ENCODE measurements at places on chromosomes 4 and X.

- no peak for DNase-seq
Measured at GRCh38 chr4:161208564-161208963, 955.2 kb downstream of the FSTL5 start.

DNA sequence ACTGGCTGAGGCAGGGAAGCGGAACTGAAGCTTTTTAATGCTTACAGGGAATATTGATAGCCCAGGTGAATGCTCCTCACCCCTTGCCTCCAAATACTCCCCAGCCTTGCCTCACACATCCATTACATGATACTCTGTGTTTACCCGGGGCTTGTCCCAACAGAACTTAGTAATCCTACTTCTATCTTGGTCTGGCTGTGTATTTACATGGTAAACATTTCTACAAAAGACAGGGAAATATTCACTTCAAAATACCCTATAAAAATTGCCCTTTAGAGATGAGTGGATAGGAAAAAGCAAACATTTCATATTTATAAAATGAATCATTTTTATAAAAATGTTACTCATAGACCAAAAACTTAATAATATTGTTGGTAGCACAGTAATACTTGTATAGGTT is 120.1 kb downstream of the NHS start:
- no peak for DNase-seq

- no peak for DNase-seq
Measured at GRCh38 chrX:68375803-68376202, 57.5 kb downstream of the OPHN1 start.

DNA sequence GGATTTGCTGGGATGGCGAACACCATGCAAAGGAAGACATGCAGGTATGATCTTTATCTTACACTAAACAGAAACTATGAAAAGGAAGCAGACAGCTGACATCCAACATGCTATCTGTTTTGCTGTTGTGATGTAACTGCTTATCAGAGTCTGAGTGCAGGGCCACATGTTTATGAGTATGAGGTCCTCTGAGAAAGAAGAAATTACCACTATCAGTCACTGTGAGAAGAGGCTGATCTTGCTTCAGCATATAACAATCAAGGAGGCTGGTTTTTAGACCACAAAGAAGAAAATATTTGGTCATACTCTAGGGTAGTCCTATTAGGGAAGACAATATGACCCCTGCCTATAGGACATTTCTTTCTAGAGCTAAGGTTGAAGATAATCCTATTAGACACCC is 18.5 kb downstream of the CLGN start:
- DNase-seq, result no peak

GRCh38 chrX:36214924-36215323 is 295.4 kb downstream of the CFAP47 start:
- DNase-seq, result no peak

DNA sequence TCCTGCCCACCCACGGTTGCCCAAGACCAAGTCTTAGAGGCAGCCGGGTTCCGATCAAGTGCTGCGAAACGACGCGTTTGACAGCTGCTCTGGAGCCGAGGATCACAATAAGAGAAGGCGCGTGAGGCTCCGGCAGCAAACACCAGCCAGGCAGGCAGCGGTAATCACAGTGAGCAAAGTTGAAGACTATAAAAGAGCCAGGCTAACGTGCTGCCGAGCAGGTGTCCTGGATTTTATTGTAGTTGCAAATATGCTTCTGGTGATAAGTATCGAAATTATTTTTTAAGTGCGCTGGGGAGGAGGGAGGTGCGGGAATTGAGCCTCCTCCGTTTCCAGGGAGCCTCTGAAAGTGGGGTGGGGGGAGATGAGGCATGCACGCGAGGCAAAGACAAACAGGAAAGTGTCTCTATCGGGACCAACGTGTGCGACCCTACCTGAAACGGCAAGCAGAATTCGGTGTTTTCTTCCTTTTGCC is 590 bp downstream of the GABRA2 start:
- DNase-seq, result peak; percentile 2

DNA sequence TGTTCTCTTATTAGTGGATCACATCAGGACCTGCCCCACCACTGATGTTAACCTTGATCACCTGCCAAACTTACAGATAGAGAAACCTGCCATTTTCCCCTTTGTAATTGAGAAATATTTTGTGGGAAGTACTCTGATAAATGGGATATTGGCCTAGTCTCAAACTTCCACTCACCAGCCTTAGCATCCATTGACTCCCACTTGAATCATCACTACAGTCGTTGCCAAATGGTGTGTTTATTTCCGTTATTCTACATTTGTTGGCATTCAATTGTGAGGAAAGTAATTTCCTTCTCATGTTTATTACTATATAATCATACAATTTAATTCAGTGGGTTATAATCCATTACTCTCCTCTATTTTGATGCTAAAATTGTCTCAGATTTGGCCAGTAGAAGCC is 156.4 kb upstream of the CXCL13 start:
- DNase-seq, result no peak

DNA sequence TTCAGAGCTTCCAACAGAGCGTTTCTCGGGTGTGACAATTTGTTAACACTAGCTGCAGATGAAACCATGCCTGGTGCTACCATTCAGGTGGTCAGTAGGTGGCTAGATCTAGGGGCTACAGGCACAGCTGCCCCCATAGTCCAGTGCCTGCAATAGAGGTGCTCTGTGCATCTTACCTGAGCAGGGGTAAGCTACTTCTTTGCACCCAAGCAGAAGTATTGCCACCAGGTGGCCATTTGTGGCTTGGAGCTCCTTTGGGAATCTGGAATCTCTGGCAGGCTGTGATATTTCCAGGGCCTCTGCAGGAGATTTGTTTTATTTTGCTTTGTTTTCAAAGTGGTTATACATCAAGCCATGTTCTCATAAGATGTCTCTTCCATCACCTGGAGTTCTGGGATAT is 170.7 kb upstream of the PUDP start:
- DNase-seq, result no peak

DNA sequence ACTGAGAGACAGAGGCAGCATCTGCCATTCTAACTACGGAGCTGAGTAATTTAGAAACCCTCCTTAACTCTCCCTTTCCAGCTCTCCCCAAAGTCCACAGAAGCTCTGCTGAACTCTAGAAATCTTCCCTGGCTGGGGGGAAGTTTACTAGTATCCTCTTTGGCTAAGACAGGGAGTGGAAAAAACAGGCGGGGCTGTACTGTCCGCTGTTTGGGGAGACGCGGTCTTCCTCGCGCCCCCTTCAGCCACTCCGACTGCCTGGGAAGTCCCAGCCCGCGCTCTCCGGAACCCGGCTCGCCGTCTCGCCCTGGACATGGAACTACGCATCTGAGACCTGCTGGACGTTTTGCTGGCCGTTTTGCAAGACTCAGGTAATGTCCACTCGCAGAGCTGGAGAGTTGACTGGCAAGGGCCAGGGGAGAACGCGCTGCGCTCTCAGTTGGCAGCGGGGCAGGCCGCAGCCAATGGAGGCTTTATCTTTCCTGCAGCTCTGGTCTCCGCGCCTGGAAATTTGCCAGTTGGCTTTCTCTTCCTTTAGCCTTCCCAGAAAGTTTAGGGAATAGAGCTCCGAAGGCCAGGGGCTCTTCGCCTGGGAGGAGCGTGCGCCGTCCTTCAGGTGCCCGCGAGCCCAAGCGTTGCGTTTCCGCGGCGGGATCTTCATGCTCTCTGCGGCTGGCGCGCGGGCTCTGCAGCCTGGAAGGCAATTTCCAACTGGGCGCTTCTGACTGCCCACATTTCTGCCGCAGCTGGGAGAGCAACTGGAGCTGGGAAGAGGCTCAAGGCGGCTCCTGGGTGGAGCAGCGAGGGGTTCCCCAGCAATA is 892 bp downstream of the IL1RAPL2 start:
- DNase-seq, result no peak

GRCh38 chrX:40189637-40190036 is 91.9 kb upstream of the BCOR start:
- no peak for DNase-seq

- no peak for DNase-seq
Measured at GRCh38 chrX:127570276-127570675, 481.9 kb downstream of the ACTRT1 start.

GRCh38 chr4:182065255-182065654 is 177.9 kb upstream of the TENM3 start:
- DNase-seq, result no peak

DNA sequence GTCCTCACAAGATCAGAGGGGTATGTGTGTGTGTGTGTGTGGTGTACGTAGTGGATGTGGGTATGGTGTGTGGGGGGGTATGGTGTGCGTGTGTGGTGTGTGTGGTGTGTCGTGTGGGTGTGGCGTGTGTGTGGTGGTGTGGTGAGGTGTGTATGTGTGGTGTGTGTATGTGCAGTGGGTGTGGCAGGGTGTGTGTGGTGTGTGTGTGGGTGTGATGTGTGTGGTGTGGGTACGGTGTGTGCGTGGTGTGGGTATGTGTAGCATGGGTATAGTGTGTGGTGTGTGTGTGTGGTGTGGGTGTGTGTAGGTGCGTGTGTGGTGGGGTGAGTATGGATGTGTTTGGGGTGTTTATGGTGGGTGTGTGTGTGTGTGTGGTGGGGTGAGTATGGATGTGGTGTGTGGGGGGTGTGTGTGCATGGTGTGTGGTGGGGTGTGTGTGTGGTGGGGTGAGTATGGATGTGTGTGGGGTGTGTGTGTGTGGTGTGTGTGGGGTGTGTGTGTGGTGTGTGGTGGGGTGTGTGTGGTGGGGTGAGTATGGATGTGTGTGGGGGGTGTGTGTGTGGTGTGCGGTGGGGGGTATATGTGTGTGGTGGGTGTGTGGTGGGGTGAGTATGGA is 182.0 kb downstream of the PALLD start:
- DNase-seq, result no peak

- DNase-seq, result no peak
Measured at GRCh38 chr4:102606846-102607450, 105.8 kb downstream of the NFKB1 start.

DNA sequence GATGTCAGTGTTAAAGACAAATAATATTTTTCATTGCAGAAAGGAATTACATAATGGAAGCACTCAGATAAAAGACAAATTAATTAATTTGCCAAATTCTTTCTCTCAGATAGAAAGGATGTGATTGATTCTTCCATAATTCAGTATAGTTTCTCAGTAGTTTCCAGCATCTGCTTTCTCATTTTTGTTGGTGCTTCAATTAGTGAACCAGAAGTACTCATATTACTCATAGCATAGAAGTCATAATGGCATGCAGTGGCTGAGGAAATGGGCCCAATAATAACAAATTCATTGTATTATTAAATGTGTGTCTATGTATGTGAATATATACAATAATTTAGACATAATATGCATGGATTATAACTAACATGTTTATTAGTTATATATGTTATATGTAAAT is 393.3 kb upstream of the TRAM1L1 start:
- DNase-seq, result no peak

DNA sequence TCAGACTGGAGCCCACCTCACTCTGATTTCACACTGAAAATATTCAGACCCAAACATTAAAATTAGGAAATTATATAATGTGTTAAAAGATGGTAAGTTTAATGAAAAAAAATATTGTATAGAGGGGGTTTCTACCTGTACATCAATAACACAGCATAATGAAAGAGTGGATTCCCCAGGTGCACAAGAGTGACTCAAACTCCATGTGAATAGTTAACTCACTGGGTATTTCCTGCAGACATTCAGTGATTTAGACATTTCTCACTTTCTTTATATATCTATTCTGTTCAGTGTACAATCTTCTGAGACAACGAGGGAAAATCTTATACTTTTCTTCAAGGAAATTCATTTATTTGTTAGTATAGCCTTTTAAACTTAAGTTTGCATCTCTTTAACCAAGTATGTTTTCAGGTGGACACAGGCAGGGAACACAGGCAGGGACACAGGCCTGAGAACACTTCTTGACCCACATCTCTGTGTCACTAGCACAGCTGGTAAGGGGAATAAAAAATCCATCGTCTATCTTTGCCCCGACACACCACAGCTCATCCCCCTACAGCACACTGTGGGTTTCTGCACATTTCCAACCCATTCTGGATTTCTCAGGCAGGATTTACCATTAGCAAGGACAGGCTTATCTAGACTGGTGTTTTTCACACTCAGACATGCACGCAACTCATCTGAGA is 525.5 kb upstream of the BOD1L1 start:
- no peak for DNase-seq

- no peak for DNase-seq
Measured at GRCh38 chrX:13028871-13029636, 15.4 kb downstream of the FAM9C start.

GRCh38 chrX:152865232-152865920 is 32.5 kb upstream of the ZNF185 start:
- DNase-seq, result no peak

DNA sequence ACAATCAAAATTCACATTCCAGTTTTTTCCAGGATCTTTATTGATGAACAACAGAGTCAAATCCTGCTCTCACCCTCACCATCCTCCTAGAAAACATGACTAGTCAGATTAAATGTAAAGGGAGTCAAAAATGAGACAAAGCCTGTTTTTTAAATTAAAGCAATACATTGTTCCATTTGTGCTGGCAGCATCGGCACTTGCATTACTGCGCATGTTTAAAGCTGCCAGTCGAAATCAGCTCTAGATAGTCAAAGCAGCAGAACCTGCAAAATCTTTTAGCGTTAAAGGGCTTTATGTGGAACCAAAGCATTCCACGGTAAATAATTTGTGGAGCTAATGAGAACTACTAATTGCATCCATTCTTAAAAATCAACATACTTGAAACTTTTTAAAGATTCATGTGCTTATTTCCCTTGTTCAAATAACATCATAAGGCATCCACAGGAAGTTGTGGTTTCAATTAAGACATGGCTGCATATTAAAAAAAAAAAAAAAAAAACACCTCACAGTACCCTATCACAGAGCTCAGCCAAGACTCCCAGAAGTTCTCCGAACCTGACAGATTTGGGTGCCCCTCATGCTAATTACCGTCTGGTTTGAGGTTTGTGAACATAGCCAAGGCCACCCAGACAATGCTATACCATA is 82.2 kb downstream of the SH3KBP1 start:
- no peak for DNase-seq

DNA sequence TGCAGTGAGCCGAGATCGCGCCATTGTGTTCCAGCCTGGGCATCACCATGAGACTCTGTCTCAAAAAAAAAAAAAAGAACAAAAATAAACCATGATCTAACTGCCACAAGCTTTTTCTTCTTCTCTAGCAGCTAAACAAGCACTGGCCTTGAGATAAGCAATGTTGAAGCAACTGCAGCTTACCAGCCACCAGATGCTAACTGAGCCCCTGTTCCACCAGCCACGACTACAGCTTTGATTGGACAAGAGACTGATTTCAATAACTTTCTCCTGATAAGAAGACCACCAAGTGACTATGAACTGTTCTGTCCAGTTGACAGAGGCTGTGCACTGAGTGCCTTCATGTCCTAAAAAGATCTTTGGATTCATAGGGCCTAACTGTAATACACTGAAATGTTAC is 58.5 kb downstream of the DCTD start:
- DNase-seq, result no peak

GRCh38 chr4:2662598-2662997 is 93.5 kb downstream of the TNIP2 start:
- DNase-seq, result no peak

GRCh38 chr4:82968972-82969371 is 41.7 kb downstream of the LIN54 start:
- DNase-seq, result no peak

DNA sequence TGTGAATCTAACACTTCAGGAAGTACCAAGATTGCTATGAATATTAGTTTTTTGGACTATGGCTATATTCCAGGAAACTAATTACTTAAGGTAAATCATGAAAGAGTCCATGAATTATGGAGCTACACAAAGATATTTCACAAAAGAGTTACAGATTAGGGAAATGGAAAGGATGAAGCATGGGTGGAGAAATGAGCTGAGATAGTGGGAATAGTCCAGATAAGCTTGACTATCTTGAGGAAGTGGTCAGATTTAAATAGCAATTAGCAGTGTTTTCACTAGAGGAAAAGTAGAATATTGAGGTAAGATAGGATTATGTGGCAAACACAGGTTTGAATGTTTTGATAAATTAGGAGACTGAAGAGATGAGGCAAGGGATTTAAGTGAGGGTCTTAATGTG is 42.1 kb upstream of the C1GALT1C1 start:
- DNase-seq, result no peak

All from cerebellum (tissue), 4 donors.